ENCODE measurements at places on chromosomes 16 and 17.

- DNase-seq = no peak
These were observed 5.0 kb downstream of the ADCY7 start for GRCh38 chr16:50271148-50272041.

- no peak for DNase-seq
These were observed 4.3 kb downstream of the TMC6 start for GRCh38 chr17:78124081-78124835.

DNA sequence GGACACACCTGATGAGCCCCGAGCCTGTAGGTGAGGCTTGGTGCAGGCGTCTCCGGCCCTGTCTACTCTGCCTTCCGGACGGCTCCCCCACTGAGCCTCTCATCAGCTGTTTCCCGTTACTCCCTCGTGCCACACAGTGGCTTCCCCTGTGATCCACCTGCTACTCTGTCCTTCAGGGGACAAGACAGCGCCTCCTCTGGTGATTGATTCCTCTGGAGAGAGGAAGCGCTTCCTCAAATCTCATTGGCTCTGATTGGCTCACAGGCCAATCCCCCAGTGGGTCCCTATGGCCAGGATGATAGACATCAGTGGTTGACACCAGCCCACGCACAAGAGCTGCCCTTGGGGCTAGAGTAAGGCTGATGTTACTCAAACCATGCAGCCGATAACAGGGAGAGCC, 24.0 kb downstream of the RNF213 start:
- DNase-seq = no peak

DNA sequence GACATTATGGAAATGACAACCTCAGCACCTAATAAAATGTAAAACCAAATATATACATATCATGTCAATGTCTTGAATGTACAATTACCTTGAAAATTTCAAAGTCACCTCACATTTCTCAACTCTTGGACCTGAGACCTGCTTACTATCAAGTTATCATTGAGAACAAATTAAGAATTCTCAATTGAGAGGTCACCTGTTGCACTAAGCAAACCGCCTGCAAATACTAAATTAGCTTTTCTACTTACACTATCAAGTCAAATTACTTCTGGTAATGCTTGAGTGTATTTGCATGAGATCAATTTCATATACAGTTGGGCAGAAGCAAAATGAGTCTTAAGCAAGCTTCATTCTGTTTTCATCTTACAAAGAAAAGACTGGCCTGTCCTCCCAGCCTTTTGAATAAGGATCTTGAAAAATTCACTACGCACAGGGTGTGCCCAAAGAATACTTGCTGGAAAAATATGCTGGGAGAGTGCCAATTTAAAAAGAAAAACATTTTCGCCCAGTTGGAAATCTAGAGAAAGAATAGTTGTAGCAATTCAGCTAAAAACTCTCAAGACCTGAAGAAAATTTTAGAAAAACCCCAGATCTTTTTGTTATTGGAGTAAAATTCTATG, 35.7 kb downstream of the KANSL1 start:
- DNase-seq = no peak

- DNase-seq = no peak
These were observed 16.3 kb downstream of the NACA2 start for GRCh38 chr17:61574542-61575351.

DNA sequence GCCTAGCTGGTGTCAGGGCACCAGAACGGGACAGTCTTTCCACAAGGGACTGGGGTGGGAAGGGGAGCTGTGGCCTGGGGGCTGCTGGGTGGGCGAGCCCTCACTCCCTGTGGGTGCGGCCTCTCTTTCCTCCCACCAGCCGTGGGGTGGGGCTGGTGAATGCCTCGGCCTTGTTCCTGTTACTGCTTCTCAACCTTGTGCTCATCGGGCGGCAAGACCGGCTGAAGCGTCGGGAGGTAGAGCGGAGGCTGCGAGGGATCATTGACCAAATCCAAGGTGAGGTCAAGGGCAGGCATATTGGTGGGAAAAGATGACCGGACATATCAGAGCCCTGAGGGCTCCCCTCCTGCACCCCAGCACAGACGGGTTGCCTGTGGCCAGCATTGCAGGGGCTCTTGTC, 29.2 kb downstream of the CASKIN2 start:
- DNase-seq = no peak

DNA sequence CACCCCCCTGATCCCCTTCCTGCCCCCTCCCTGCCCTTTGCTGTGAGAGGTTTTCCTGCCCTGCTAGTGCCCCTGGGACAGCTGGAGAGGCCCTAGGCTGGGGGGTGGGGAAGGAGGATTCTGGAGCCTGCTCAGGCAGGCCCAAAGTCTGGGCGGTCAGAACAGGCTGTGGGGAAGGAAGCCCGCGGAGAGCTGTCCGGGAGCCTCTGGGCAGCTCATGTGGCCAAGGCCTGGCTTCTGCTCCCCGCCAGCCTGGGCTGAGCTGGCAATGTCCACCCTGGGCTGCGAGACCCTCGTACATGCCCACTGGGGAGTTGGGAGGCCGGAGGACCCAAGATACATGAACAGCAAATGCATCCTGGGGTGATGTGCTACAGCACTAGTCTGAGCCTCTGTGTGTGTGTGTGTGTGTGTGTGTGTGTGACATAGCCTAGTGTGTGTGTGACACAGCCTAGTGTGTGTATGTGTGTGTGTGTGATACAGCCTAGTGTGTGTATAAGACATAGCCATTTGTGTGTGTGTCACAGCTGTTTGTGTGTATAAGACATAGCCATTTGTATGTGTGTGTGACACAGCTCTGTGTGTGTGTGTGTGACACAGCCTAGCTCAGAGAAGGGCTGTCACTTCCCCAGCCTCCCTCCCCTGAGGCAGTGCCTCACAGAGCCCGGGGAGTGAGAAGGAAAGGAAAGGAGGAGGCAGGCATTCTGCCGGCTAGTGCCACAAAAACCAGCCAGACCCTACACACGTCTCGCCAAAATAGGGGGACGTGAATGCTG, 201.4 kb upstream of the CIBAR2 start:
- no peak for DNase-seq

GRCh38 chr16:87877942-87878507, 8.7 kb upstream of the SLC7A5 start:
- no peak for DNase-seq

GRCh38 chr16:19804538-19805323, 79.9 kb downstream of the GPRC5B start:
- peak; percentile 21 for DNase-seq

GRCh38 chr17:70365091-70365583, 195.8 kb downstream of the KCNJ2 start:
- no peak for DNase-seq

DNA sequence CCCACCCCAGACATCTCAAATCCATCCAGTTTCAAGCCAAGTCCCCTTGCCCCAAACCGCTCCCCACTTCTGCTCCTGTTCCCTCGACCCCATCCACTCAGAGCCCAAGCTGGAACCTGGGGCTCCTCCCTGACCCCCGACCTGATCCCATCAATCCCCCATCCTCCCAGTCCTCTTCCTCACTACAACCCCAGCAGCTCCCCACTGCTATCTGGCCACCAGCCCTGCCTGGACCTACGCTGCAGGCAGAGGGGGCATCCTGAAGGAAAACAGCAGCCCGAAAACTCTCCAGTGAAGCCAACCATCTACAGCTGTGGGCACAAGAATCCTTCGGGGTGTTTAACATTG, 3.9 kb downstream of the FDXR start:
- no peak for DNase-seq

DNA sequence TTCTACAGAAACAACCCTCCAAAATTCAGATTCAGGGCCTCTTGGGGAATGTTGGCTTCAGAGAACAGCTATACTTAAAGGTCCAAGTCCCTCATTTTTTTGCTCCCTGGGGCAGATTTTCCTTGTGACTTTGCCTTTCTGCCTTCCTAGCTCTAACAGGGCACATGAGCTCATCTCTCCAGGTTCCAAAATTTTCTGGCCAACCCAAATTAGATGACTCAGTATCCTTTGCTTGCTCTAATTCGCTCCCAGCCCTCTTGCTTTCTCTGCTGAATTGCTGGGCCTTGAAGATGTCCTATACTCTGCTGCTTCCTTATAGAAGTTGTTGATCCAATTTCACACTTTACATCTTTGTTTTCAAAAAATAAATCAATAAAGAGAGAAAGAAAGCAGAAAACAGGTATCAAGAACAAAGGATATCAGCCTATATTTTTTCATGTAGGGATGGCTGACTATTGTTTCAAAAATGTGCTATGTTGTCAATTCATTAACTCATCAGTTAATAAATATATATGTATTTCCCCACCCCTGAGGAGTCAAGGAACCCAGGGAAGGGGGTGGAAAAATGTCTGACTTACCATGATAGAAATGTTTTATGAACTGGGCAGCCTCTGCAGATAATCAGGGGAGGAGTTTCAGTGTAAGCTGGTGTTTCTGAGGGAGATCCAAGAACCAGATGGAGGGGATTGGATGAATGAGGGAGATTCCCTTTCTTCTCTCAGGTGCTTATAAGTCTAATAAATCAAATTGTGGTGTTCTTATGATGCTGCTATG, 1.0 kb upstream of the KRTAP4-2 start:
- DNase-seq = no peak

All from activated CD4-positive, alpha-beta T cell treated with anti-CD3 and anti-CD28 coated beads, Interleukin-2, amount 50 U/mL, for 48 hours (primary cell).